Right lobe of liver (tissue), 6 donors: ENCODE measurements at places on chromosomes 16 and 17.

- no peak for DNase-seq
Measured at GRCh38 chr16:1700246-1700645, 5.7 kb upstream of the MAPK8IP3 start.

DNA sequence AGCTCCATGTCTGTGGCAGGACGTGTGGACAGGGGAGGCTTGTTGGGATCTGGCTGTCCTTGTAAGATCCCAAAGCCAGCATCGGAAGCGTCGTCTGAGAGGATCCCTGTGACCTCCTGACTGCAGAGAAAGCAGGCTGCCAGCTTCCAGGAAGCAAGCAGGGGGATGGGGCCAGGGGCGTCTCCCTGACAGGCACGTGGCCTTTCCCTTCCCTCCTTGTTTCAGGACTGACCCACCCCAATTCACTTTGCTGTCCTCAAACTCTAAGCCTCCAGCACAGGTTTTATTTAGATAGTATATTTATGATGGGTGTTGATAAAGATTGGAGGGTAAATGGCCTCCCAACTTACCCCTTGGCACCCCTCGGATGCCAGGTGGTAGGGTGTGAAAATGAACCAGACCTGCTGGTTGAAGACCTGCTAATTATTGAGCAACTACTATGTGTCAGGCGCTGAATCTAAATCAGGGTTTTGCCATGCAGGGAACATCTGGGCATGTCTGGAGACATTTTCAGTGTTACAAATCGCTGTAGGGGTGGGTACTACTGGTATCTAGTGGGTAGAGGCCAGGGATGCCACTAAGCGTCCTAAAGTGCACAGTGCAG, 24.5 kb downstream of the SOCS1 start:
- DNase-seq: no peak

DNA sequence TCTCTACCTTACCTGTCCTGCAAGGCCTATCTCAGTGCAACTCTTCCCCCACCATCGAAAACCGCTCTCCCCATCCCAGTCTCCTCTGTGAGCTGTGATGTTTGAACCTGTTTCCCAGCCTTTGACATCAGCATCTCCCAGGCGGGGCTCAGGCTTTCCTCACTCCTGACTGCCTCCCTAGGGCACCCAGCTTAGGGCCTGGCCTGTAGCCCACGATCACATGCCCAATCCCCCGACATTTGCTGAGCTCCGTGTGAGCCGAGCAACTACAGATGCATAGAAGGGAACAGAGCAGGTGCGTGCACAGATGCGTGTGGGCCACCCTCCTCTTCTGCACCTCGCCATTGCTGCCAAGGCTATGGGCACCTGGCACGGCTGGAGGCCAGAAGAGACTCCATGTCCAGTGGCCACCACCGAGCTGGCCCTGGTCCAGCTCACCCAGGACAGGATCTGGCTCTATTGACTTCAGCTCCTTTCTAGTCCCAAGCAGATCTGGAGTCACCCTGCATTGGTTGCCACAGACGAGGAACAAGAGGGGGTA, 35.5 kb upstream of the CMIP start:
- no peak for DNase-seq

- no peak for DNase-seq
Measured at GRCh38 chr17:49575679-49576087, at the start of gene NXPH3. NXPH3 (plus strand) TSS chr17:49575871; CDS start chr17:49576220, 349 bp downstream.

DNA sequence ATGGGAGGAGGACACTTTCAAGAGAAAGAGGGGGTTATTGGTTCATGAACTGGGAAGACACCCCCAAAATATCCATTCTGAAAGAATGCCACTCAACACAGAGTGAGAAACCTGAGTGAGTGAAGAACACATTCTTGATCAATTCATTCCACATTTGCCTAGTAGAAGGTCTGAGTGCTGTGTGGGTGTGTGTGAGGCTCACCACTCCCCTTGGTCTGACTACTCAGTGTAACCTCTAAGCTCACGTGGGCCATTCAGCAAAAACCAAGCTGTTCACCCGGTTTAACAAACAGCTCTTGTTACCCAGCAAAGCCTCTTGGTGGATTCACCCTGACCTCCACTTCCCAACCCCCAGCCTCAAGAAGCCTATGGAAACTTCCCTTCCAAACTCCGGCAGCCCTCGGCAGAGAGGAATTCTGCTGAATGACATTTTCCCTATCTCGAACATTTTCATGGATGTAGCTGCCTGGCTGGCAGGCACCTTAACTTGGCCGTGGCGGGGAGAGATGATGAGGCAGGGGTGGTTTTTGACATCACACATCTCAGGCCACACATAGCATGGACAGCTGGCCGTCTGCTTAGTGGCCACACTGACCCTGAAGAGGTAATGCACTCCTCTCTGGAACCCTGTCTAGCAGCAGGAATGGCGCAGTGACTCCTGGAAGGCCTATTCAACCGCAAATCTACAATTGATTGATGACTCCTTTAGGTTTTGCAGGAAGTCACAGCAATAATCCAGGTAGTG, 11.6 kb downstream of the ST6GALNAC1 start:
- DNase-seq: no peak
